ENCODE measurements at places on chromosomes 1 and 21.

- DNase-seq, result no peak
These were observed 208.6 kb upstream of the DEPDC1 start for GRCh38 chr1:68705466-68705865.

DNA sequence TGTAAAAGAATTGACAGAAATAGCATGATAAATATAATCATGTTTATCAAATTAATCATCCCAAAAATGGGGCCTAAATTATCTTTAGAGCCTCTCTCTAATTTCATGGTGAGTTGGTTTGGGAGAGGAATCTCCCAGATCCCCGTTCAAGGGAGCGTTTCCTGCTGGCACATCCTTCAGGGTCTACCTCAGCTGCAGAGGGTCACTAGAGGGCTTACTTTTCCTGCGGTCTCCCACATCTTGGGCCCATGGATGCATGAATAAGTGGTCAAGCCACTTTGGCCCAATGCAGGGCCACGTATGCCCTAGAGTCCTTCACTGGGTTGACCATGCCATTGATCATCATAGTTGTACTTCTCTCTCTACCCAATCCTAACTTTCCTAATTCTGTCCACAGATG is 164.1 kb downstream of the USP25 start:
- DNase-seq, result no peak

DNA sequence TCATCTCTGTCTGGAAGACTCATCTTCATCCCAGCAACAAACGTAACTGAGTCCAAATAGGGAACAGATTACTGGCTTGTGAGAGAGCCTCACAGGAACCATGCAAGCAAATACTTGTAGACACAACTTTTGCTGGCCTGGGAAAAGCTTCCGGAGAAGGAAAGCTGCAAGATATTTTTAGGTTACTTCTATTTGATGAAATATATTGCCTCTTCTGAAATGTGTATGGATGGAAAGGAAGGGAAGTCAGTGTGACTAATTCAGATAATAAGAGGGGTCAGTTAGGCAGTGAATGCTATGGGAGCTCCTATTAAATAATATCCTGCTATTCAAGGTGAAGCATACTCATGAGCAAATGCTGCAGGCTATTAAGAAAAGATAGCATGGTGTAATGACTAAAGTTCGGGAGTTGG is 20.4 kb upstream of the FGGY start:
- no peak for DNase-seq

- DNase-seq, result no peak
These were observed 68.3 kb downstream of the PRRX1 start for GRCh38 chr1:170732252-170732588.

DNA sequence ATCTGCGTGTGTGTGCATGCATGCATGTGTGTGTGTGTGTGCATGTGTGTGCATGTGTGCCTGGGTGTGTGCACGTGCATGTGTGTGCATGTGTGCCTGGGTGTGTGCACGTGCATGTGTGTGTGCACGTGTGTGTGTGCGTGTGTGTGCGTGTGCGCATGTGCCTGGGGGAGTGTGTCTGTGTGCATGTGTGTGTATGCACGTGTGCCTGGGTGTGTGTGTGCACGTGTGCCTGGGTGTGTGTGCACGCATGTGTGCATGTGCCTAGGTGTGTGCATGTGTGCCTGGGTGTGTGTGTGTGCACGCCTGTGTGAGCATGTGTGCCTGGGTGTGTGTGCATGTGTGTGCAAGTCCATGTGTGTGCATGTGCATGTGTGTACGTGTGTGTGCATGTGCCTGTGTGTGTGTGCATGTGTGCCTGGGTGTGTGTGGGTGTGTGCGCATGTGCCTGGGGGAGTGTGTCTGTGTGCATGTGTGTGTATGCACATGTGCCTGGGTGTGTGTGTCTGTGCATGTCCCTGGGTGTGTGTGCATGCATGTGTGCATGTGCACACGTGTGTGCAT is 29.3 kb upstream of the COL6A2 start:
- no peak for DNase-seq

DNA sequence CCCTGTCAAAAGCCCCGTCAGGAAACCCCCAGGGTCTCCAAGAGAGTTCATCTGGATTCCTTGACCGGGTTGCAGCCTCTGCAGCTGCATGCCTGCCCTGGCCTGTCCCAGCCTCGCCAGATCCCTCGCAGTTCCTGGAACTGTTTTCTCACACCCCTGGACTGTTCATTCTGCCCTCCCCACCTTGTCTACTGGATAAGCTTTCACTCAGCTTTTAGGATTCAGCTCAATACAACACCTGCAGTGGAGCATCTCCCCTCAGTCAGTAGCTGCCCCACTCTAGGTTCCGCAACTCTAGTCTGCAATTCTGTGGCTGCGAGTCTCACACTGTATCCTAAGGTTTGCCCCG is 67.2 kb downstream of the FAM163A start:
- no peak for DNase-seq

- no peak for DNase-seq
These were observed 2.8 kb upstream of the AHDC1 start for GRCh38 chr1:27606708-27607238.

DNA sequence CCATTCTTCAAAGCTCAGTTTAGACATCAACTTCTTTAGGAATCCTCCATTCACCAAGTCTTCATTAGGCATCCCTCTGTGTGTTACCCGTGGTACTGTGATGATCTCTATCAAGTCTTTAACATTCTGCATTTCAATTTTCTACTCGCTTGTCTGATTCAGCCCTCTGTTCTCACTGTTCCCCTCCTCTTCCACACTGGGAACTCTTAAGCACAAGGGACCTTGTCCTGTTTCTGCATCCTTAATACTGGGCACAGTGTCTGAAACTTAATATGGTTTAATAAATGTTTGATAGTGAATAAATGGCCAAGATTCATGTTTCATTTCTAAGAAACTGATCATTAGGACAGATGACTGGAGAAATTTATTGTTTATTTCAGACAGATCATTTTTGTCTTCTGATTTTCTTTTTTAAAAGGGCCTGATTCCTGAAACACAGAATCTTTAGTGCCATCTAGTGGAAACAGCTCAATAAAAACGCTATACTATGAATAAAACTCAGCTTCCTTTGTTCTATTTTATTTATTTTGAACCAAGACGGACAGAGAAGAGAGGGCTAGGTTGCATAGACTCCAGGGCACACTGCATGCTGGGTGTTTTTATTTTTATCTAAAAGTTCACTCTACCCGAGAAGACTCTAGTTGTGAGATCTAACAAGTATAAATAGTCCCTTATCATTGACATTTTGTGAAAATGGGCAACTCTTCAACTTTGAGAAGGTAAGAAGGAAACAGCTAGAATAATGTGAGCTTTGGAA is 7.0 kb upstream of the TRIM45 start:
- peak; percentile 60 for DNase-seq

GRCh38 chr21:21463456-21463855 is 465.2 kb downstream of the NCAM2 start:
- peak; percentile 14 for DNase-seq

DNA sequence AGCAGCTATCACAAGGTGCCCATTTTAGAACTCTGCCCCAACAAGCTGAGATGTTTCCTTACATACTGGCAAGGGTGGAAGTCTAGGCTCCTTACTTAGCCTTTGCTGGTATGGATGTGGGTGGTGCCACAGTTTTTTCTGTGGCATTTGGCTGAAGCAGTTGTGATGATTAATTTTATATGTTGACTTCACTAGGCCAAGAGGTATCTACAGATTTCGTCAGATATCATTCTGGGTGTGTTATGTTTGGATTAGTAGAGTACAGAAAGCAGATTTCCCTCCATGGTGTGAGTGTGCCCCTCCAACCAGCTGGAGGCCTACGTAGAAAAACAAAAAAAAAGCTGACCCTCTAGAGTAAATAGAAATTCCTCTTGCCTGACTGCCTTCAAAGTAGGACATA is 317.0 kb downstream of the BARHL2 start:
- no peak for DNase-seq

GRCh38 chr1:100539836-100540536 is 2.0 kb downstream of the GPR88 start:
- DNase-seq, result peak; percentile 84

- DNase-seq, result no peak
These were observed 2.5 kb downstream of the BACE2 start for GRCh38 chr21:41170442-41170841.

GRCh38 chr1:191641420-191642260 is 516.6 kb upstream of the RGS18 start:
- DNase-seq, result no peak

- no peak for DNase-seq
These were observed 3.1 kb downstream of the B3GALT6 start for GRCh38 chr1:1235016-1235744.

DNA sequence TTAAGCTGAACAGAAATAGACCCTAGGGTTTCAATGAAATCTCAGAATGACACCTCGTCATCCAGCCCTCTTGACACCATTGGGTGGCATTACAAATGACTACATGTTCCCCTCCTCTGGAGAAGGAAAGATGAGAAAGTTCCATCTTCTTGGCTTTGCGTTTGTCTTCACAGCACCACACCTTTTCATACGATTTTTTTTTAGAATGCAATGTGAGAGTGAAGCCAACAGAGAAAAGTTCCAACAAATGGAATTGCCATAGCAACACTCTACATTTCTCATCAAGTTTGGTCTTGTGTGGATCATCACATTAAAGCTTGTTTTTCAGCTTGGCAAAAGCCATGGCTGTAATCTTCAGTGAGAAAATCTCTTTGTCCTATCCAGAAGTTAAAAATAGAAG is 183.4 kb upstream of the SNX7 start:
- DNase-seq, result no peak

DNA sequence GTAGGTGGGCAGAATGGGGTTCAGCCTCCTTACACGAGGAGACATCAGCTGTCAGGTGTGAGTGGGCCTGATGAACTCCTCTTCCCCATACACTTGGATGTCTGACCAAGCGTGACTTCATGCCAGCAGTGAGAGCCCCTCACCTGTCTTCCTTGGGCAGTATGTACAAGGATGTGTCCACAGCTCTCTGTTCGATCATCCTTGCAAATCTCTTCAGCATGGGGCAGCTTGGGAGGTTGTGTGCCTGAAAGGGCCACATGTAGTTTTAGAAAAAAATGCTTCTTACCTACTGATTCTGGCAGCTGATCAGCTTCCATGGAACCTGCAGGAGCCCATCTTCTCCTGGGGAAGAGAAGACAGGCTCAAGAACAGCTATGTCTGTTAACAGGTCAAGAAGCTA is 18.0 kb downstream of the ACP6 start:
- no peak for DNase-seq

GRCh38 chr1:64361974-64362373 is 108.0 kb upstream of the CACHD1 start:
- no peak for DNase-seq

DNA sequence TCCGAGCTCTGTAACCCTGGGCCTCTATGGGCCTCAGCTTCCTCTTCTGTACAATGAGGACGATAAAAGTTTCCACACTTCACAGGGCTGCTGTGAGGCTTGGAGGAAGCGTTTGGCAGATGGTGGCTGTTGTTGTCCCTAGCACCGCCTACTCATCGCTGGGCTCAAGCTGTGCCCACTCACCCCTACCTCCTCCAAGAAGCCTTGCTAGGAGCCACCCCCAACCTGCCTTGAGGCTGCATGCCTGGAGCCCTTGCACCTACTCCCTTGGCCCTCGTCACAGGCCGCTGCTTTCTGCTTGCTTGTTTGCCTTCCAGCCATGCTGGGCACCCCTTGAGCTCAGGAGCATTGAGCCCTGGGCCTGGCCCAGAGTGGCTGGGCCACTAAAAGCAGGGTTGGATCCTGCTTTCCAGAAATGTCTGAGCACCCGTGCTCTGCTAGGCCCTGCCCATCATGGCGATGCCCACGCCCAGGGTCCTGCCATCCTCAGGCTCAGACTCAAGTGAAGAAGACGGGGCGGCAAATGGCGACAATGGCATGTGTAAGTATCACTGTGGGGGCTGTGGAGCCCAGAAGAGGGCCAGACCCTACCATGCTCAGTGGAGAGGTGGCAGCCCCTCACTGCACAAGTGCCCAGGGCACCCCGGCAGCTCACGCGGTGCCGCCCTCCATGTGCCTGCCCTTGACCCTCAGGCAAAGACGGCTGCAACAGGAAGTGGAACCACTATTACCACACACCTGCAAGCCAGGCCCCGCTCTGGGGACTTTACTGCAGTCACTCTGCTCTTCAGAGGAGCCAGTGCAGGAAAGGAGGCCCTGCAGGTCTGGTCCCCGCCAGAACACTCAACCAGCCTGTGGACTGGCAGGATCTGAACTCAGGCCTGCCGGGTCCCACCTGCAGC is 9.5 kb downstream of the SH3BGRL3 start:
- peak; percentile 46 for DNase-seq

GRCh38 chr1:30965924-30966599 is 57.5 kb upstream of the SDC3 start:
- DNase-seq, result no peak
